IPS DF 19.7 (cell line): ENCODE measurements at places on chromosomes 3 and 15.

GRCh38 chr3:64438812-64439211, 213.5 kb upstream of the PRICKLE2 start:
- DNase-seq = no peak

DNA sequence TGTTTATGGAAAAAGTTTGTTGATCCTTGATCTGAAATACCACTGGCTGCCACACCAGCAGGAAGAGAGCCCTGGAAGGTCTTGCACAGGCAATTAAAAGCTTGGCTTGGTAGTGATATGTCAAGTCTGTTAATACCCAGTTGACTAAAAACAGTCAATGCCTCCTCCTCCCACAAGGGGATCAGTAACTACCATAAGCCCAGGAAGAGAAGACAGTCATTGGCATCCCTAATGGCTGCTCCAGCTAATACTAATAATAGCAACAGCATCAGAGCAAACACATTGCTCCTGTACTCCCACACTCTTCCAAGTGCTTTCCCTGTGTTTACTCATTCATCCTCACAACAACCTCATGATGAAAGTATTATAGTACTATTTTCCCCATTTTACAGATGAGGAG, 528.6 kb downstream of the TAFA4 start:
- no peak for DNase-seq

GRCh38 chr3:155435821-155436220, 142.3 kb upstream of the STRIT1 start:
- DNase-seq = no peak

DNA sequence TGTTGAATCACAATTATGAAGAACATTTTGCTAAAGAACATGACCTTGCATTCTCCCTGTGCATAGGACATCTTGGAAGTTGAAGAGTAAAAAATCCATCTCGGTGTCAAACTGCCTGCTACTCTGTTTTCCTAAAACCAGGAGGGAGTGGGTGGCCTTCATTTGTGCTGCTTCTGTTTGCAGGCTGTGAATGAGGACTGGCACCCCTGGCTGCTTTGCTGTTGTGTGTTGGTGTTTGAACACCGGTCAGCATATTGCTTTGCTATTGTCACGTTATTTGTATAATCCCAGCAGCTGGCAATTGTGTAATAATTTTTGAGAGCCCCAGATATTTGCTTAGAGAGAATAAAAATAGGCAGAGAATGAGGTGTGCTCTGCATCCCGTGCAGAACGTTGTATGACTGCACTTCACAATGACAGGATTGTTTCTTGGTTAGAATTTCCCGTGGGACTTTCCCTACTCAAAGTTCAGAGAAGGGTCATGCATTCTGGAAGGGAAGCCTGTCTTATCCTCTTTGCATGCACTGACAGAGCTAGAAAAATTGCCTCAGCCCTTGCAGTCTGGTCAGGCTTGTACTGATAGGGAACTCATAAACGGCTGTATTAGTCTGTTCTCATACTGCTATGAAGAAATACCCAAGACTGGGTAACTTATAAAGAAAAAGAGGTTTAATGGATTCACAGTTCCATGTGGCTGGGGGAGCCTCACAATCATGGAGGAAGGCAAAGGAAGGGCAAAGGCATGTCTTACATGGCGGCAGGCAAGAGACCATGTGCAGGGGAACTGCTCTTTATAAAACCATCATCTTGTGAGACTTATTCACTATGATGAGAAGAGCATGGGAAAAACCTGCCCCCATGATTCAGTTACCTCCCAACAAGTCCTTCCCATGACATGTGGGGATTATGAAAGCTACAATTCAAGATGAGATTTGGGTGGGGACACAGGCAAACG, 16.3 kb downstream of the SV2B start:
- no peak for DNase-seq

DNA sequence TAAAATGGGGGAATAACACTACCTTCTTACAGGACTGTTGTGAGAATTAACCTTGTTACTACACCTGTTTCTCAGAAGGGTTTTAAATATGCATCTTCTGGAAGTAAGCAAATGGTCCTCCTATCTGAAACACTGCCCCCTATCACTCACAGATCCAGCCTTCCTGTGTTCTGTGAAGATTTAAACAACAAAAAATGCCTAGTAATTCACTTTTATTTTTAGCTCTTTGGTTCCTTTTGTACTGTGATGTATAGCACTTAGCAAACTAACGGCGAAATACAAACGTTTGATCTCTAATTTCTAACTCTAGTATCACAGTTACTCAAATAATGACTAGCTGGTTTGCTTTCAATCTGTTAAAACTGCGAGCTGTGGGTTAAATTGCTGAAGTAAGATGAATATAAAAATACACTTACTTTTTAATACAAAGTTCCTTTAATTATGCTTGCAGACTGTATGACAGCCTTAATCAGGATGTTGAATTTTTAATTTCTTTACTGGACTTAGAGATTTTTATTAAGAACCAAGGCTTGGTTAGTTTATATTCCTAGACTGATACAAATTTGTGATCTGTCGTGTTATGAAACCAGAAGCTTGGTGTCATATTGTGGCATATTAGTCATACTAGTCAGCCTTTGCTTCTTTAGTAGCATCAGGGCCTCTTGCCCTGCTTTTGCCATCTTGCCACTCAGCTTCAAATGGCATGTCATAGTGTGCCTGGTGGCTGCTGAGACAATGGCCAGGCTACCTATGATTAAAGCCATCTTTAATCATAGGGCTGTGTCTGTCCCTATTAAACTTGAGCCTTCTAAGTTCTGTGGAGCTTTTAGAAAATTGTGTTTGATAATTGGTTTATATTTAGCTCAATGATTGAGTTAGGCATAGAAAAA, 9.2 kb downstream of the EIF3J start:
- no peak for DNase-seq

GRCh38 chr3:165983284-165983683, 146.1 kb upstream of the BCHE start:
- DNase-seq = no peak

- no peak for DNase-seq
Observed at GRCh38 chr15:52284164-52284563, 11.4 kb downstream of the MYO5C start.
